C1 segment of cervical spinal cord (tissue), 14 donors: ENCODE measurements at places on chromosomes 2 and 18.
A peak's percentile ranks its signal among the peaks of the same experiment; 100 is the strongest.

DNA sequence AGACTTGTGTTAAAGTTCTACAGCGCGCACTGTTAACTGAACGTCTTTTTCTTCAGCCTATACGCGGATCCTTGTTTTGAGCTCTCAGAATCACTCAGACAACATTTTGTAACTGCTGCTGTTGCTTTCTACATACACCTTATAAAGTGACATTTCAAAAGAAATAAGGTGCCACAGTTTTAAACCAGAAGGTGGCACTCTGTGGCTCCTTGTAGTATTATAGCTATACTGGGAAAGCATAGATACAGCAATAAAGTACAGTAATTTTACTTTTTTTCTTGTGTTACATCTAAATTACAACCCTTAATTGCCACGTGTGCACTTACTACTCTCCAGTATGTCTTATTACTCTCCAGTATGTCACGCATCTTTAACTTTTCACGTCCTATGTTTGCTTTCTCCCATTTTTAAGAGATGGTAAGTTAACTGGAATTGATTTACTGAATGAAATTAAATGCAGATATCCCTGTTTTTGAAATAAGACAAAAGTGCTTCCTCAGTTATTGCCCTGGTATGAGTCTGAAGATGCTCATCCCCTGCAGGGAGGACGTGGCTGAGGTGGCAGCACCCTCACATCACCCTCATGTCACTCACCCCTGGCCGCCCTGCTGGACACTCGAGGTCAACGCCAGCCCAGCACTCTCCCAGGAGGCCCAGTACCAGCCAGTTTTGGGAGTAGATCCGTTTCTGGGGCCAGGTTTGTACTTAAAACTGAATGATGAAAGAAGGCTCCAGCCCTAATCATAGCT lies 37.8 kb downstream of the GORASP2 start:
- no peak for DNase-seq

DNA sequence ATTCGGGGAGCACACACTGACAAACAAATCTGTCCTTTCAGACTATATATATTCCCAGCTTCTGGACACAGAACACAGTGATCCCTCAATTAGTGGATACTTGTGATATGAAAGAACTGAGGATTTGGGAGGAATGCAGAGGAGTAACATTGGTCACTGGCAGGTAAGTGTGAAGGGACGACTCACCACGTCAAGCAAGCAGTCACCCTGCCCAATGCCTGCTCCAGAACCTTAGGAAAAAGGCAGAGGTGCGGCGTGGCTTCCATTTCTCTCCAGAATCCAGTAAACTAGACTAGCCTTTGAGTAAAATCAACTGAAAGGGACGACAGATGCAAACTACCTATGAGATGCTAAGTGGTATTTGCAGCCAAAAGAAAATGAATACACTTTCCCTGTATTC lies 1.1 kb downstream of the CCDC93 start:
- DNase-seq: no peak

GRCh38 chr18:9081940-9082339 lies 20.6 kb upstream of the NDUFV2 start:
- no peak for DNase-seq

DNA sequence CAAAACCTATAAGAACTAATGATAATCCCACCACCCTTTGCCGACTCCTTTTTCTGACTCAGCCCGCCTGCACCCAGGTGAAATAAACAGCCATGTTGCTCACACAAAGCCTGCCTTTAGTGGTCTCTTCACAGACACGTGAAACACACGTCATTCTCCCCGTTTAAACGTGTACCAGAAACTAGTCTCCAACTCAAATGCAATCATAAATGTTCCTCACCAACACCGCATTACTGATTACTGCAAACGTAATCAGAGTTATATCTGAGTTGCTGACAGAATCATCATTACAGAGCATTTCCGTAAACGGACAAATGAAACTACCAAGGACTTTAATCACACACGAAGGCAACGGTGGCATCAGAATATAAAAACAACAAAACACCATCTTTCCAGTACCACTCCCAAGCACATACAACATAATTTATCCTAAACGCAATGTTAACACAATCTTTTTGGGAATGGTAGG lies 1.9 kb downstream of the CLK1 start:
- peak; percentile 31 for DNase-seq

GRCh38 chr2:2795438-2796091 lies 464.5 kb upstream of the MYT1L start:
- no peak for DNase-seq

- DNase-seq: no peak
Measured at GRCh38 chr2:106885971-106886915, at the start of gene ST6GAL2. Gene ST6GAL2 (minus strand): TSS chr2:106886167. CDS start chr2:106843977, 42,190 bp downstream.

DNA sequence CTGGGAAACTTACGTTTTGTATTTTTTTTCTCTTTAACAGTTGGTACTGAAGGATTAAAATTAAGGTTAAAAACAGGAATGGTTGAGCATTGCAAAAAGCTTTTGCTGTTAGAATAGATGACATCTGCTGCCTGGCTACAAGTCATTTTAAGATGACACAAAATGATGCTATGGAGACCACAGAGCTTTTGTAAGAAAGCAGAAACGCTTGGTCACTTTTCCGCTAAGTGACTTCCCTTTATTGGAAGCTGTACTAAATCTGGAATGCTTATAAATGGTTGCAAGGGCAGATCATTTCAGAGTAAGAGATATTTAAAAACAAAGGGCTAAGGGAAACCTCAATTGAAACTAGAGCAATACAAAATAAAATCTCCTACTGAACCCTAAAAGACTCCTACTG lies 544.0 kb downstream of the STK39 start:
- DNase-seq: no peak

DNA sequence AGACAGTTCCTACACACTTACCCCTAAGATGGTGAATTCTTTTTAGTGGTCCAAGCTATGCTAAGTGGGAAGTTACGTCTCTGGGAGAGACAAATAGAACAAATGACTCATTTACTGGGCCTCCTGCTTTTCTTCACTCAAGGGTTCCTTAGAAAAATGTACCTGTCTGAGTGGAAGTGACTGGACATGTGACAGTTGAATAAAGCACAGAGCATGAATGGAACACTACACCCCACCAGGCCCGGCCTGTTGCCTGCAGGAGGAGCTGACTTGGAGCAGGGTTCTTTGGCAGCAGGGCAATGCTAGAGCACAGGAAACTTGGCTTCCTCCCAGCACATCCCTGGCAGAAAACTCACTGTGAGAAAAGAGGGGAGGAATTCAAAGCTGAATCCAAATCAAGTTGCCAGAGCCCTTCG lies 451.0 kb upstream of the SETBP1 start:
- no peak for DNase-seq

- no peak for DNase-seq
Measured at GRCh38 chr18:60411715-60412114, 39.1 kb upstream of the MC4R start.

GRCh38 chr2:225756198-225756597 lies 356.7 kb downstream of the NYAP2 start:
- DNase-seq: no peak
